ENCODE measurements at places on chromosomes 7 and 10. TPM values are rescaled to one million over a fixed set of nuclear protein-coding genes. Genes with fewer than 3 reads are reported as not detected.

Gene CALCR
- total RNA-seq = not detected

Gene MBLAC1
- 1.7 TPM for total RNA-seq

Gene GIMAP2
- 55.9 TPM for total RNA-seq

Gene FAM25A
- not detected for total RNA-seq

Gene PCBD1
- 39.5 TPM for total RNA-seq

Gene SLC29A3
- total RNA-seq = 1.4 TPM

Gene AKR1D1
- total RNA-seq = not detected

Measured in endothelial cell of coronary artery (primary cell).